NCI-H187 (cell line): ENCODE measurements at places on chromosomes 16 and 17.

DNA sequence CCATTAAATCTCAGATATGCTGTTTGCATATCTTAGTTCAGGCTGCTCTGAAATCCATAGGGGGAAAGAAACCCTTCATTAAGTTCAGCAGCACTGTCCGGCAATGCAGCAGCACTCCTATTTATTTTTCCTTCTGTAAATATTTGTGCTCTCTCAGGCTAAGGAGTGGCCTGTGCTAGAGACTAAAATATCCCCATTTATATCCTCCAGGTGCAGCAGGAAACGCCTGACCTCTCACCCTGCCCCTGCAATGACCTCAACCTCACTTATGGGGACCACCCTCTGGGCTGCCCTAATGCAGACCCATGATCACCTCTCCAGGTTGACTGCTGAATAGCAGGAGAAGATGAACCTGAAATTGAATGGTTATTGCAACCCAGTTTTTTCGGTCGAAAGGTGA is 165.0 kb upstream of the ELAC2 start:
- DNase-seq = no peak

DNA sequence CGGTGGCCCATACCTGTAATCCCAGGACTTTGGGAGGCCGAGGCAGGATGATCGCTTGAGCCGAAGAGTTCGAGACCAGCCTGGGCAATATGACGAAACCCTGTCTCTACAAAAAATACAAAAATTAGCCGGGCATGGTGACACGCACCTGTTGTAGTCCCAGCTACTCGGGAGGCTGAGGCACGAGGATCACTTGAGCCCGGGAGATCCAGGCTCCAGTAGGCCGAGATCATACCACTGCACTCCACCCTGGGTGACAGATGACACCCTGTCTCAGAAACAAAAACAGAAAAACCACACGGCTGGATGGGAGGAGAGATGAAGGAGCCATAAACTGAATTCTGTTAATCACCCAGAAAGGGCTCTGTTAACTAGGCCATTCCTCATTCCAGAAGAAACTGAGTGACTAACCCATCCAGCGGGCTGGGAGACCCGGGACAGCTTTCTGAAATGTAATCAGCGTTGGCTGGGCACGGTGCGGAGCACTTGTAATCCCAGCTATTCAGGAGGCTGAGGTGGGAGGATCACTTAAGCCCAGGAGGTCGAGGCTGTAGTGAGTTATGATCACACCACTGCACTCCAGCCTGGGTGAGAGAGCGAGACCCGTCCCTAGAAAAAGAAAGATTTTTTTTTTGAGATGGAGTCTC is 641 bp upstream of the NT5C3B start:
- DNase-seq = no peak

GRCh38 chr17:50049636-50050035 is 6.3 kb upstream of the ITGA3 start:
- DNase-seq = no peak

- DNase-seq = no peak
These were observed 6.1 kb downstream of the DBNDD1 start for GRCh38 chr16:90012991-90013745.

- no peak for DNase-seq
These were observed 685 bp downstream of the FASN start for GRCh38 chr17:82097184-82097918.

DNA sequence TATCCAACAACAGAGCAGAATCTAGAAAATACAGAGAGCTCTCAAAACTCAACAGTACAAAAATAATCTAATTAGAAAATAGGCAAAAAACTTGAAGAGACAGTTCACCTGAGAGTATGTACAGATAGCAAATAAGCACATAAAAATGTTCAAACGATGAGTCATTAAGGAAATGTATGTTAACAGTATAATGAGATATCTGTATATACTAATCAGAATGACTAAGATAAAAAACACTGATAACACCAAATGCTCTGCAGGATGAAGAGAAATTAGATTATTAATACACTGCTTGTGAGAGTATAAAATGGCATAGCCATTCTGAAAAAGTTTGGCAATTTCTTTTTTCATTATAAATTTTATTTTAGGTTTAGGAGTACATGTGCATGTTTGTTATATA is 1307.6 kb upstream of the GOT2 start:
- DNase-seq = no peak

DNA sequence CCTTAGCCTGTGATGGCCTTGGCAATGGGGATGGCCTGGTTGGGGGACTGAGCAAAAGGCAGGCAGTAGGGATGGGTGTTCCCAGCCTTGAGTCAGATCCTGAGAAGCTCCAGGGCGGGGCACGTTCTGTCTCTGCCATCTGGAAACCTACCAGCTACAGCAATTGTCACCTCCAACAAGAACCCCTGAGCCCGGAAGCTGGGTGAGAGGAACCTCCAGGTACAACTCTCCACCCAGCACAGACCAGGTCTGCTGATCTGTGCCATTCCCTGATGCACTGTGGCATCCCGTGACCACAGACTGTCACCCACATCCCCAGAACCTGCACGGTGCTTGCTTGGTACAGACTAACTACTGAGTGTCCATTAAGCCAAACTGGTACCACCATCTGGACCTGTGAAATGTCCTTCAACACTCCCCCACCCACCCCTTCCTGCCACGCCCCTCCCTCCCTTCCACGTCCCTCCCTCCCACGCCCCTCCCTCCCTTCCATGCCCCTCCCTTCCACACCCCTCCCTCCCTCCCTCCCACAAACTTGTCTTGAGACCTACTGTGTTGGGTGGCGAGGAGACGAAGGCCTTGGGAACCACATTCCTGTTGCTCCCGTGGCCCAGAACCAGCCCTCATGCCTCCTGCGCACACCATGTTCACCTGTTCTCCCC is 16.6 kb downstream of the MYO15B start:
- DNase-seq = no peak

GRCh38 chr17:63925615-63926014 is 6.5 kb downstream of the CD79B start:
- DNase-seq = no peak
